ENCODE measurements at places on chromosomes 12 and 14. TPM values are rescaled to one million over a fixed set of nuclear protein-coding genes. Genes with fewer than 3 reads are reported as not detected.

The EML1 gene
- total RNA-seq, result 28.3 TPM

GRCh38 chr12:122753319-122753650 is 661 bp downstream of the DENR start:
- peaks cover 16% of the 10 kb centered on the region for H3K36me3 ChIP-seq
- peaks cover 12% of the 10 kb centered on the region for H3K4me1 ChIP-seq
- H3K27me3 ChIP-seq, result no peaks in the 10 kb centered on the region
- no peak for DNase-seq
- H3K27ac ChIP-seq, result peak overlapping the region; percentile 75

- H3K4me3 ChIP-seq, result no peak overlapping the region
- H3K4me1 ChIP-seq, result no peaks in the 10 kb centered on the region
- no peak for DNase-seq
- H3K27ac ChIP-seq, result no peak overlapping the region
Observed at GRCh38 chr14:96260341-96260821, 4.4 kb downstream of the BDKRB1 start.

- H3K4me1 ChIP-seq, result peaks cover 6% of the 10 kb centered on the region
- DNase-seq, result no peak
- no peaks in the 10 kb centered on the region for H3K27me3 ChIP-seq
- H3K36me3 ChIP-seq, result no peaks in the 10 kb centered on the region
- H3K27ac ChIP-seq, result no peak overlapping the region
Observed at GRCh38 chr12:91703491-91704283, 442.0 kb downstream of the BTG1 start.

The IQSEC3 gene
- 0.53 TPM for total RNA-seq

All from ascending aorta (tissue), 2 donors.